ENCODE measurements at places on chromosomes 6 and 20. TPM values are rescaled to one million over a fixed set of nuclear protein-coding genes. Genes with fewer than 3 reads are reported as not detected.

SLX4IP gene
- 3.9 TPM for total RNA-seq

METTL24 gene
- not detected for total RNA-seq

TP53TG5 gene
- total RNA-seq = not detected

ASIP gene
- not detected for total RNA-seq

SNAI1 gene
- total RNA-seq = not detected

HSPA1L gene
- 0.53 TPM for total RNA-seq

SPEF1 gene
- total RNA-seq = not detected

CLIC5 gene
- not detected for total RNA-seq

FAM209B gene
- total RNA-seq = 0.26 TPM

PERP gene
- total RNA-seq = 161 TPM

HLA-DOA gene
- total RNA-seq = not detected

LCA5 gene
- total RNA-seq = 2.9 TPM

MAN1A1 gene
- total RNA-seq = 1.4 TPM

SIM1 gene
- total RNA-seq = not detected

VSX1 gene
- not detected for total RNA-seq

TBC1D22B gene
- total RNA-seq = 4.7 TPM

DNAH8 gene
- not detected for total RNA-seq

SOD2 gene
- 62.5 TPM for total RNA-seq

CLDN20 gene
- total RNA-seq = not detected

SLC44A4 gene
- total RNA-seq = 10.5 TPM

TRIM31 gene
- total RNA-seq = not detected

PRSS16 gene
- total RNA-seq = 15.1 TPM

SIRPB1 gene
- total RNA-seq = not detected

PCSK2 gene
- not detected for total RNA-seq

IRAK1BP1 gene
- total RNA-seq = 3.2 TPM

RTN4IP1 gene
- 6.8 TPM for total RNA-seq

PTK7 gene
- 53.2 TPM for total RNA-seq

PI16 gene
- total RNA-seq = not detected

TTBK1 gene
- not detected for total RNA-seq

XKR7 gene
- total RNA-seq = not detected

GPX5 gene
- total RNA-seq = not detected

VARS1 gene
- total RNA-seq = 53.2 TPM

SLC22A2 gene
- not detected for total RNA-seq

PTK6 gene
- total RNA-seq = 107 TPM

GNRH2 gene
- total RNA-seq = 0.13 TPM

NUDT3 gene
- total RNA-seq = 18.7 TPM

RAB44 gene
- total RNA-seq = under 0.01 TPM

KHDC1 gene
- 1.7 TPM for total RNA-seq

BHLHE23 gene
- not detected for total RNA-seq

RSPH9 gene
- 0.13 TPM for total RNA-seq
